ENCODE measurements at places on chromosomes 11 and 22. TPM values are rescaled to one million over a fixed set of nuclear protein-coding genes. Genes with fewer than 3 reads are reported as not detected.

LMO2 gene
- polyA plus RNA-seq: 11.8 TPM

DNA sequence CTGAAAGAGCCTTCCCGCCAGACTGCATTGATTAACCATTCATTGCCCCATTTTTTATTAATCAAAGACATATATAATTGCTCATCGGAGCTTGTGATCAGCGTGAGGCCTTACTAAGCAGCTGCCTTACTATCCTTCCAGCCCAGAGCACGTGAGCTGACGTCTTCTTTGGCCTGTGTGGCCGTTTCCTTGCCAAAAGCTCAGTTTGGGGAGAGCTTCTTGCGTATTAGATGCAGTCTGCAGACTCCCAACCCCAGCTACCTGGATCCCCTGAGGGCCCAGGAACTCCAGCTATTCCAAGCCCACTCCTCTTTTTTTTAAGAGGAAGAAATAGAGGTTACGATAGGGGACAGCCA lies 784 bp upstream of the SLC43A3 start:
- no peak for DNase-seq

DNA sequence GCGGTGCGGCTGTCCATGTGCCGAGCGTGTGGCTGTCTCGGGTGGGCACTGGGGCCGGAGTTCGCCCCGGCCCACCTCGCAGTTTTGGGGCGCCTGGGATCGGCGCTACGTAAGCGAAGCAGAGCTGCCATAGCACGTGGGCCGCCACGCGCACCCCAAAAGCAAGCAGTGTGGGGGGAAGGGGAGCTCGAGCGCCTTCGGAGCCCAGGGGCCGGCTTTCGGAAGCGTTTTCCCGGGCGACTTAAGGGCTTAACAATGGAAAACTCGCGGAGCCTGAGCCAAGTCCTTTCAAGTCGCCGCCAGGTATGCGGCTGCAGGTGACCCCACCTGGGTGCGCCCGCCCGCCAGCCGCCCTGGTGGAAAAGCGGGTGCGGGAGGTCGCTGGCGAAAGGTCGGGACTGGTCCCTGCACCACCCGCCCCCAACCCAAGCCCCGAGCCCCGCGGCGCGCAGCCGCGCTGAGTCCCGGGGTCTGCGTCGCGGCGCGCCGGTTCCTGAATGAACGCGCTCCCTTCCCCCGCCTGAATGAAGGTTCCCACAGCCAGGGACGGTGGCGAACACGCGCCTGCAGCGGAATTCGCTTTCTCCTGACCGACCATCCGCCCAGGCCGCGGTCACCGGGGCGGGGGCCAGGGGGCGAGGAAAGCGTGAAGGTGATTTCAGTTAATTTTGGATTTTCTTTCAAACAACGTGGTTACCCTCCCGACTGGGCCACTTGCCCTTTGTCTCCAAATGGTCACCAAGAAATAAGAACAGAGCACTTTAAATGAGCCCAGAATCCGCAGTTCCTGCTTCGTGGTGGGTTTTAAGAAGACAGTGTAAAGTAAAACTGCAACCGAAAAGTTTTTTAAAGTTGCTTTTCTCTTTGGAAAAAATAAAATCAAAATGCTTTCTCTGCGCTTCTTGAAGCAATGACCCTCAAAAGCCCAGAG lies 2.8 kb upstream of the CCND1 start:
- DNase-seq: peak; percentile 86

PLXNB2 gene
- 65.0 TPM for polyA plus RNA-seq

DNA sequence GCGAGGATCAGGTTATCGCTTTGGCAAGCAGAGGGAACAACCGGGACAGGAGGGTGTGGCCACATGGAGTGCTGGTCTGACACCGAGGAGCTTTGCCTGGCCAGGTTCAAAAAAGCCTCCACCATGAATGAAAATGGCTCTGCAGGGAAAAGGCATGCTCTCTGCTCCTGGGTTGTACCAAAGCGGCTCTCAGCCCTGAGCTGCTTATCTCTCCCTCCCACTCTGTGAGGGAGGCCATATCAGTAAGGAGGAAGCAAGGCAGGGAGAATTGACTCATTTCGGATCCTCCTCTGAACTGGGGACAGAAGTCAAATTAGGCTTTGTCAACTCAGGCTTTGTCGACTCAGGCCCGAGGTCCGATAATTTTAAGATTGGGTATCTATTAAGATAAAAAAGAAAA lies 82.9 kb upstream of the CRTAM start:
- DNase-seq: peak; percentile 19

GRCh38 chr11:1486054-1486825 lies at the start of gene MOB2:
Gene MOB2 (minus strand): TSS chr11:1486779. CDS start chr11:1486556, 223 bp downstream.
- no peak for DNase-seq

TMA7B gene
- polyA plus RNA-seq: 0.21 TPM

PRRG4 gene
- polyA plus RNA-seq: 9.3 TPM

MS4A8 gene
- polyA plus RNA-seq: 112 TPM

TEX54 gene
- 0.76 TPM for polyA plus RNA-seq

NAALAD2 gene
- 5.1 TPM for polyA plus RNA-seq

- DNase-seq: peak; percentile 17
Observed at GRCh38 chr11:114738954-114739353, 60.6 kb downstream of the NXPE2 start.

- DNase-seq: no peak
Observed at GRCh38 chr11:33598426-33599069, 102.1 kb downstream of the C11orf91 start.

- no peak for DNase-seq
Observed at GRCh38 chr11:66853242-66854229, 3.3 kb upstream of the LRFN4 start.

GRCh38 chr11:122100756-122101080 lies 15.3 kb downstream of the BLID start:
- no peak for DNase-seq

DNA sequence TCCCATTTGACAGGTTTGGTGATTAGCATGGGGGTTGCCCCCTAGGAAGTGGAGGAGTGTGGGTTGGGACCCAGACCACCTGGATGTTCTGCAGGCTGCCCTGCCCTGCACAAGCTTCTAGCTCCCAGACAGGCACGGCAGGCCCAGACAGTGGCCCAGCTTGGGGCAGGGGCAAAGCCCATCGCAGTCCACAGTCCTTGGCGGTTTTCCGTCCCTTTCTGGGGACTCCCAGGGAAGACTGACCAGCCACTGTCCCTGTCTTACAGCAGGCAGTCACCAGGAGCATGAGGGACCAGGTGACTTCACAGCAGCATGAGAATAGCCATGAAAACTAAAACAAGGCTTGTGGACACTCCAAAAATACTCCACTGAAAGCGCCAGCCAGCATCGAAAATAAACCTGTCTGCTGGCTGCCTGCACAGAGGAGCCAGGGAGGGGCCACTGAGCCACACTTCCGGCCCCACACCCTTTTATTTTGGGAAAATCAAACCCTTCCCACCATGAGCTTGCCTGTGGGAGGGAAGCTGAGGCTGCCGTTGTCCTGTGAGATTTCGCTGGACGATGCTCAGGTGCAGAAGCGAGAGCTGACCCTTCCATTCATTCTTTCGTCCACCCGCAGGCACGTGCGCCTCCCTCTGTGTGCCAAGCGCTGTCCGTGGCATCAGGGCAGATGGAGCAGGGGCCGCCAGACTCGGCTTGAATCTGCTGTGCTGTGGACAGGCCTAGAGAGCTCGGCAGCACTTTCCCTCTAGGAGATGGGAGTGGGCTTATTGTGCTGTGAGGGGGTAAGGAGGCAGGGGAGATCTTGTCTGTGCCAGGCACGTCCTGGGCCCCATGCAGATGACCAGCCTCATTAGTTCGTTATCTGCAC lies 28.0 kb downstream of the FADD start:
- no peak for DNase-seq

TREH gene
- polyA plus RNA-seq: 74.4 TPM

BCO2 gene
- polyA plus RNA-seq: 11.0 TPM

DNA sequence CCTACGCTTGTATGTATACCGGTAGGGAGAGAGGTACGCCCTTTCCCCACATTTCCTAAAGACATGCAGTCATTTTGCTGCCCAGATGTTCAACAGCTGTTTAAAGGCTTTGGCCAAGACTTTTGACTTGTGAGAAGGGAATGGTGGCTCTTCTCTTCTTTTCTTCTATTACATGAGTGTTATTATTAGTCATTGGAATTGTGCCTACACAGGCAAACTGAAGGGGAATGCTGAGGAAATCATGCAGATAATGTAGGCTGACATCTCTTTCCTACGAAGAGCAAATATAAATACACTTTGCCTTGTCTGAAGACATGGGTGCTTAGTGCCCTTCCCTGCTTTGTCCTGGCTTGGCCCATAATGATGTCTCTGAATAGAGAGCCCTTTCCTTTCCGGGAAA lies 194.3 kb upstream of the NARS2 start:
- no peak for DNase-seq
